ENCODE measurements at places on chromosomes 2 and 18. TPM values are rescaled to one million over a fixed set of nuclear protein-coding genes. Genes with fewer than 3 reads are reported as not detected.
A peak's percentile ranks its signal among the peaks of the same experiment; 100 is the strongest.

The LINC00305 gene
- polyA plus RNA-seq, result not detected

DNA sequence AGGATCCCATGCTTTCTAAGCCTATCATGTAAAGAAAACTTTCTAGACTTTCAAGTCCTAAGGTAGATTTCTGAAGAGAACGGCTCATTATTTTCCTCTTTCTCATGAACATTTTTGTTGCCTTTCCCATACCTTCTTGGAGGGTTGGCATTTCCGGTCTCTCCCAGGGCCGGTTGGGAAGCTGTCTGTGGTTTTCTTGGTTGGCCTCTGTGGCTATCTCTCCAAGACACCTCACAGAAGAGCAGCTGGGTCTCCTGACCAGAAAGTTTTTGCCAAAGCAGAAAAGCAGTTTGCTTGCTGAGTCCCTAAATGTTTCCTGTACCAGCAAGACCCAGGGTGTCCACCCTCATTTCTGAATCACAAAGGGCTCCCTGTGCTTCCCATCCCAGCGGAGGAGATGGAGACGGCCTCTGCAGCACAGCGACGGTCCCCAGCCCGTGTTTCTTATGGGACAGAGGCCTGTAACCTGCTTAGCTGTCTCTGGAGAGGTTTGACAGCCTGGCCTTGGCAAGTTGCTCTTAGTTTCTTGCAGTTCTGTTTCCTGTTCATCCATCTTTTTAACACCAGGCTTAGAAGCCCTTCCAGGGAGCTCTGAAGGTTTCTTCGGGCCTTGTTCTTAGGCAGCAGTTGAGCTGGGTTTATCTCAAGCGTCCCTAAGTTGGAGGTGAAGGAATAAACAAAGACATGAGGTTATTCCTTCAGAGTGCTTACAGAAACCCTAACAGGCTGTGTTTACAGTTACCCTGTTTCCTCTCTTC lies 39.8 kb downstream of the GREB1 start:
- peak; percentile 58 for DNase-seq

- DNase-seq, result no peak
Measured at GRCh38 chr2:2098458-2099167, 232.5 kb downstream of the MYT1L start.

The EFR3B gene
- polyA plus RNA-seq, result 0.36 TPM

DNA sequence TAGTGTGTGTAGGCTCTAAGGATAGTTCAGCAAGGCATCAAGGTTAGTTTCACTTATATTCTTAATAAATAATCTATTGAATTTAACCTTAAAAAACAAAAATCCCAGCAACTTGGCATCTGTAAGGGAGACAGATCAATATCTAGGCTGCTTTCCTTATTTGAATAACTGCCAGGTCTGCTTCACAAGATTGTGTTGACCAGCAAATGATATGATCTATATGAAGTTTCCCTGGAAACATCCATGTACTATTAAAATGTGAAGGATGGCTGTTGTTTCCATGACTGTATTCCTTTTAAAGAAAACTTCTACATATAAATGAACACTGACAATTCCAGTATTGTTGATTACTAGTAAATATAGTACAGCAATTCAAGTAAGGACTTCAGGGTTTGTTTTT lies 109.4 kb downstream of the SPTBN1 start:
- DNase-seq, result no peak

The TTR gene
- polyA plus RNA-seq, result not detected

The STAM2 gene
- polyA plus RNA-seq, result 10.1 TPM

DNA sequence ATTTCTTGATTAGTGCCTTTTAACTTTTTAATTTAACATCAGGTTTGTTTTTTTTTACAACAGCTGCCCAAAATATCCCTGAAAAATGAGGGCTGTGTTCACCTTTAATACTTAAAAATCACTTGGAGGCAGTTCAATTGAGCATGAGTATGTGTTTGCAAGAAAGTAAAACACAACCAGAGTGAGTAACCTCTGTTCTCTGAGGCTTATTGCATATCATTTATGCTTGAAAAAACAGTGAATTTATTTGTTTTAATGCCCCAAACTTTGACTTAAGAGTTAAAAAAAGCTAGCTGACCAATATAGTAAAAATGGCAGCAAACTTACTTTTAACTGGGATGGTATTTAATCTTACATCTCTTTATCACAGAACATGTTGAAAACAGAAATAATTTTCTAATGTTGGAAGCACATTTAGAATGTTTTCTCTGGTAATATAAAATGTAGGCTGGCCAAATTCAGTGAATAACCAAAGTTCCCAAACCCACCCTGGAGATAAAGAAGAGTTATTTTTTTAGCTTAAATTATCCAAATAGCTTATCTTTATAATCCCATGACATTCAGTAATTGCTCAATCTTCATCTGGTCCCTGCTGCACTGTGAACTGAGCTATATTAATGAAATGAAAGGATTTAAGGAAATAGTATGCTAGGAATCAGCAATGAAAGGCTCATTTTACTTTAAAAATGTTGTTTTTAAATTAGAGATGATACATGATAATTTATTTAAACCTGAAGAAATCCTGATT lies 24.8 kb upstream of the EFEMP1 start:
- DNase-seq, result peak; percentile 57

GRCh38 chr2:54964271-54964670 lies 86.0 kb downstream of the RTN4 start:
- peak; percentile 60 for DNase-seq

DNA sequence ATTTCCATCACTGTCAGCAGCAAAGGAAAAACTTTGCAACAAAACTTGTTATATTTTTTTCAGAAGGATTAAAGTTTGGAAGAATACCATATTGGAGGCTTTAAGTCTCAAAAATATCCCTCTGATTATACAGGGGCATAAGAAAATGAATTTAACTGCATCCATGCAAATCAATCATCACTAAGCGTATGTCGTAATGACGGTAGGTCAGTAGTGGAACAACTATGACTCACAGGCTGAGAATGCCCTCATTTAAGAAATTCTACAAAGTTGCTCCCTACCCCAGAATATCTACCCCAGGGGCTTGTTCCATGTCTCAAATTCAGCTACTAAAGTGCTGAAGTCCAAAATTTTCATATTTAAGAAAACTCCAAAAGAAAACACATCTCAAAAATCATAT lies 12.5 kb upstream of the NAB1 start:
- peak; percentile 75 for DNase-seq

GRCh38 chr18:3171631-3172030 lies 48.1 kb downstream of the MYOM1 start:
- no peak for DNase-seq

GRCh38 chr2:136127356-136127755 lies 9.4 kb upstream of the CXCR4 start:
- no peak for DNase-seq

DNA sequence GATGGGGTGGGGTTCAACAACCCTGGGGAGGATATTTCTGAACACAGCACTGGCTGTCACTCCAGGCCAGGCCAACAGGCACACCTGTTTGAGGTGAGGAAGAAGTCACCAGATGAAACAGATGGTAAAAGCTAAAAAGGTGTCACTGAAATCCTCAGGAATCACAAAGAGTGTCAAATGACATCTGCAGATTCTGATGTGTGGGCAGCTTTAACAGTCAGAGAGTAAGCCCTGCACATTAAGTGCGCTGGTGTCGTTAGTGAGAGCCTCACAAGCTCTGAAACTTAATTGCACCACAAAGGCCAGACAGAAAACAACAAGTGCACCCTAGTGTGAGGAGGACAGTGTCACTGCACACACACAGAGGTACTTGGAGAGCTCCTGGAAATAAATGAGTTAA lies 13.6 kb downstream of the FLACC1 start:
- DNase-seq, result no peak

GRCh38 chr18:23936381-23936958 lies 78.1 kb upstream of the TTC39C start:
- no peak for DNase-seq

The ALK gene
- polyA plus RNA-seq, result not detected

The ITPRIPL1 gene
- 0.99 TPM for polyA plus RNA-seq

GRCh38 chr2:161076936-161077335 lies 83.3 kb upstream of the TANK start:
- DNase-seq, result no peak

The CRACDL gene
- not detected for polyA plus RNA-seq

GRCh38 chr18:56576826-56577573 lies 61.4 kb downstream of the TXNL1 start:
- DNase-seq, result peak; percentile 19

The CCL20 gene
- polyA plus RNA-seq, result not detected

- no peak for DNase-seq
Measured at GRCh38 chr18:40108596-40108995, 1846.4 kb upstream of the PIK3C3 start.

The CPLX4 gene
- polyA plus RNA-seq, result not detected

The DNAJC5G gene
- polyA plus RNA-seq, result not detected

GRCh38 chr2:38505779-38506178 lies 96.9 kb downstream of the HNRNPLL start:
- DNase-seq, result peak; percentile 87

DNA sequence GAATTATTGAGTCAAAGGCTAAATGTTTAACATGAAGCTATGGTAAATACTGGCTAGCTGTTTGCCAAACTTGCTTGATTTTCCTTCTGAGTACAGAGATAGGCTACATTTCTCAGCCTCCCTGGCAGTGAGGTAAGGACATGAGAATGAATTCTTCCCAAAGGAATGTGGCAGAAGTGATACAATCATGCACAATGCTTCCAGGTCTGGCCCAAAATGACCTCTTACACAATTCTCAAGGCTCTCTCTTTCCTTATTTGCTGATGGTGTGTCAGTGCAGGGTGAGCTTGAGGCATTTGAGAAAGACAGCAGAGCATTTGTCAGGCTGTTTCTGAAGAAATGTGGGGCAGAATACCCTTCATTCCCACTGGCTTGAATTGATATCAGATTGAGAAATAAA lies 95.6 kb upstream of the NABP1 start:
- peak; percentile 87 for DNase-seq

DNA sequence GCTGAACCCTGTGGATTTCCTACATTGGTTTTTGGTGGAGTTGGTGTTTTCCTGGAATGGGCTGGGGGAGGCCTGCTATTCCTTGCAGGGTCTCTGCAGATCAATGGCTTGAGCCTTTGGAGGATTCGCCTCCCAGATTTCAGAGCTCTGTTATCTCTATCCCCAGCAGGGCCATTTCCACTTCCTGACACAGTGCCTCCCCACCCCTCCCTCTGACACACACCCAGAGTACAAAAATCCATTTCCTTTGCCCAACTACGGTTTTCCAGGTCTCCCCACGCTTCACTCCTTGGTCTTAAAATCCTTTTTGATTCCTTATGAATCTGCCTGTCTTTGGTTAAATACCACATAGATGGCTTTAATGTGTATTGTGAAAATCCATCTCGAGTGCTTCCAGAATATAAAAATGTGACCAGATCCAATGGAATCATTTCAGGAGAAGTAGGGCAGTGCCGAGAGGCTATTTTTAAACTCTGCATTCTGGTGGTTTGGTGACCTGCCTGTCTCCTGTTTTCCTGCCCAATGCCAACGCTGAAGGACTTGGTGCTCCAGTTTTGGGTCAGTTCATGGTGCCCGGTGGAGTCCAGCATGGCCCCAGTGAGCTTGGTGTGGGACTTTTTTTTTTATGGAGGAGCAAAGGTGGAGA lies 60.9 kb downstream of the ARL4C start:
- no peak for DNase-seq

The RND3 gene
- polyA plus RNA-seq, result 136 TPM

DNA sequence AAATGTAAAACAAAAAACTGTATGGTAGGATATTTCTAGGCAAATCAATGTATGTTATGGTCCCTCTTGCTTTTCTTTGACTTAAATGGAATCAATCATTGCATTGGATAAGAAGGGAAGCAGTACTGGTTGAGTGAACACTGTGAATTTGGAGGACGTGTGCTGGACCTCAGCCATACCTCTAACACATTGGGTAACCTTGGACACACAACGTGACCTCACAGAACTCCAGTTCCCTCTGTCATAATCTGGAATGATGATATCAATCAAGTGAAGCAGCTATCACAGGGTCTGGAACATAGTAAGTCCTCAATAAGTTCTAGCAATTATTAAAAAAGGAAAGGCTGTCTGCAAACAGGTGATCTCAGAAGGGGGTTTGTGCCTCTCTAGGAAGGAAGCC lies 474.9 kb upstream of the TCF4 start:
- no peak for DNase-seq

The OBSL1 gene
- polyA plus RNA-seq, result 51.8 TPM

The ATP9B gene
- polyA plus RNA-seq, result 9.8 TPM

DNA sequence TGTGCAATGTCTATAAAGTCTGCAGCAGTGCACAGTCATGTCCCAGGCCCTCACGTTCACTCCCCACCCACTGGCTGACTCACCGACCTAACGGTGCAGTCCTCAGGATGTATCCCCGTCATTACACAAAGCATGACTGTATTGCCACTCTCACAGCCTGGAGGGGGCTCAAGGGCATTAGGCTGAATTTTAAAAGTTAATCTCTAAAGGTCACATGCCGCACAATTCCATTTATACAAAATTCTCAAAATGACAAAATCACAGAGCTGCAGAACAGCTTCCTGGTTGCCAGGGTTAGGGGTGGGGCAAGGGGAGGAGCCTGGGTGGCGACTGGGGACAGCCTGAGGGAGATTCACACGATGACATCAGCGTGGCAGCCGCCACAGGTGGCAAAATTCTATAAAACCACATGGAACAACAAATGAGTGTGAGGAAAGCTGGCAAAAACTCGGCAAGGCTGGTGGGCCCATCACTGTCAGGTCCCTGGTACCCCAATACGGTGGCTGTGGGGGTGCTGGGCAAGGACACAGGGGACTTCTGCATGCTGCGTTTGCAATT lies 97.6 kb downstream of the NDUFA10 start:
- peak; percentile 93 for DNase-seq

DNA sequence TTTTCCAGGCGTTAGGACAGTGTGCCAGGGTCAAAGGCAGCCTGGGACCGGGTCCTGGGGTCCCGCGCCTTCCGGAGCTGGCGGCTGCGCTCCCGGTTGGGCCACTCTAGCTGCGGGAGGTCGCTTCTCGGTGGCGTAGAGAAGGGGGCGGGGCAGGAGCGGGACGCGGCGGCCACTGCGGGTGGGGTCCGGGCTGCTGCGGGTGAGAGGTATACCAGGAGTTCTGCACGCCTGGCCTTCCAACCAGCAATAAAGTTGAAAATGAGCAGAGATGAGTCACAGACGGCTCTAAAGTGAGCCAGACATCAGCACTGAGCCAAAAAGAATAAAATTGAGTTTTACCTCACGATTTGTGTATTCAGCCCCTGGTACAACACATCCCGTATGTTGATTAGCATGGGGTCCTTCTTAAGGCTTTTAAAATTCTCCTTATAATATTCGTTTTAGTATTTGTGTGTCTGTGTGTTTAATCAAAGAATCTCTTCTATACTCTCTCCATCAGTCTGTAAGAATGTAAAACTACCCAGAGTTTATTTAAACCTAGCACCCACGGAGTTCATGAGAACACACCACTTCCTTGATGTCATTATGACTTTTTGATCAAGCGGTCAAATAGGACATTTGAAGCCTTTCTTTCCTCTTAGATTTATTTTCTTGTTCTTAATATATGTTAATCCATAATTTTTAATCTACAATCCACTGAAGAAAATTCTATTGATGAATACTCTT lies at the start of gene C1GALT1C1L:
C1GALT1C1L (minus strand) TSS at position 108 of the 729 bp plus-strand sequence; CDS start at position 1, 107 bp downstream.
- peak; percentile 66 for DNase-seq

- DNase-seq, result no peak
Measured at GRCh38 chr2:71934595-71935261, 212.9 kb downstream of the CYP26B1 start.

The TLX2 gene
- not detected for polyA plus RNA-seq

Measured in IMR-90 (cell line).